ENCODE measurements at places on chromosomes 3 and 15. TPM values are rescaled to one million over a fixed set of nuclear protein-coding genes. Genes with fewer than 3 reads are reported as not detected.

Gene CCR3
- total RNA-seq, result 2.0 TPM

Gene TNFAIP8L3
- total RNA-seq, result 4.1 TPM

Gene SLC12A1
- total RNA-seq, result not detected

Gene MAP1A
- total RNA-seq, result 3.0 TPM

Gene NLGN1
- not detected for total RNA-seq

Gene SATB1
- 233 TPM for total RNA-seq

Gene BRPF1
- total RNA-seq, result 48.1 TPM

Gene LEKR1
- 0.76 TPM for total RNA-seq
